ENCODE measurements at places on chromosomes 2 and 18.

DNA sequence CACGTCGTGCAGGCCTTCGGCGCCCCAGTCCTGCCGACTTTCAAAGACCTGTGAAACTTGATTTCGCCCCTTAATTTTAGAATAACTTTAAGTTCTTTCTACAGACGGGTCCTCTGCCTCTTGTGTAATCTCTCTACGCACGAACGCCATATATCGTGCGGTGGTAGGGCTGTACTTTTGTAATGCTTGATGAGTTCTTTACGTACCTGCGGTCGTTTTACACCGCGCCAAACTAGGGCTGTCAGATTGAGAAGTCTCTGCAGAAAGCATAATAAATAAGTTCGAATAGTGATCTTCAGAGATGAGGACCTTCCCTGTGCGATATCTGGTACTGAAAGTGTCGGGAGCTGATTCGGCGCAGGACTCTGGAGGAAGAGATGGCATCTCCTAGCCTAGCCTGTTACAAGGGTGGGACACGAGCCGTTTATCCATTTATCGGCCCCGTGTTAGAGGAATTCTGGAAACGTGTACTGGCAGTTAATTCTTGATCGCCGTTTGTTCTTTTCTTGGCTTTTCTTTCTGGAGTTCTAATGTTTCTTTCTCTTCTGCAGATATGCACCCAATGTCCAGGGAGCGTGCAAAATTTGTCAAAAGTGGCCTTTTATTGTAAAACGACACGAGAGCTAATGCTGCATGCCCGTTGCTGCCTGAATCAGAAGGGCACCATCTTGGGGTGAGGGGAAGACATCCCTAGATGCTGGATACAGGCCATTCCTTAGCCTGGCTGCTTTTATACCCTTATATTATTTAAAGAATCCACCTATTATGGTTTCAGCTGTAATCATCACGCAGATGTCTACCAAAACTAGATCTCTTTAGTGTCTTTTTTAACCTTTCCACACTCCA is 781 bp upstream of the SLC5A6 start:
- DNase-seq: peak; percentile 19

DNA sequence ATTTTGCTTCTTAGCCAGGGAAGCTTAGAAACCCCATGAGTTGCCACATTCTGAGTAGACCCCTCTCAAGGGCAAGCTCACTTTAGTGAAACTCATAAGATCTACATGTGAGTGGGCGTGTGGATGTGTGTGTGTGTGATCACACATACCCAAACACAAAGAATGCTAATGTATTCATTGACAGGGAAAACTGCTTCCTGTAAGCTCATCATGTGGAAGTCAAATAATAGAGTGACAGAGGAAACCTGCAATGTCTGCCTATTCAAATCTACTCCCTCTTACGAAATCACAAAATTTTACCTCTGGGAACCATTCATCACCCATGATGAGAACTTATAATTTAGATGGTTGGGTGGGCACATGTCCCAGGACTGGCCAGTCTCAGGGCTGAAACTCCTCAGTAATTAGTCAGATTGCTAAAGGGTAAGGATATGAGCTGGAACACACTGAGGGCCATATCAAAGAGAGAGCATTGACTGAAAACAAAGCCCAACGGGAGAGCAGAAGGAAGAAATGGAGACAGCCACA is 94.5 kb upstream of the CCDC150 start:
- DNase-seq: no peak

DNA sequence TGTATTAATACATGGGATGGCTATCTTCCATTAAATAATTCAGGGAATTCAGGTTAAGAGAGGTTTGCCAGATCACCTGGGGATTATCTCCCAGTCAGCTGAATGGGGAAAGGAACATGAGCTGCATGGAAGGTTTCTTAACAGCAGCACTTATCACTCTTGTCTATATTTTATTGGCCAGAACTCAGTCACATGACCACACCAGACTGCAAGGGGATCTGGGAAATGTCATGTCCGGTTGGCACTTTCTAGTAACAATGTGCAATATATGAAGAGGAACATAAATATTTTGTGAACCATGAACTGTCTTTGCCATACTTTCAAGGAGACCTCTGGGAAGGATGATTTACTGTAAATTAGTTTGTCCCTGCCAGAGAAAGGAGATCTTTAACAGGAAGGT is 599.1 kb downstream of the SLC4A3 start:
- DNase-seq: no peak

GRCh38 chr2:134218414-134218813 is 35.5 kb upstream of the MGAT5 start:
- no peak for DNase-seq

DNA sequence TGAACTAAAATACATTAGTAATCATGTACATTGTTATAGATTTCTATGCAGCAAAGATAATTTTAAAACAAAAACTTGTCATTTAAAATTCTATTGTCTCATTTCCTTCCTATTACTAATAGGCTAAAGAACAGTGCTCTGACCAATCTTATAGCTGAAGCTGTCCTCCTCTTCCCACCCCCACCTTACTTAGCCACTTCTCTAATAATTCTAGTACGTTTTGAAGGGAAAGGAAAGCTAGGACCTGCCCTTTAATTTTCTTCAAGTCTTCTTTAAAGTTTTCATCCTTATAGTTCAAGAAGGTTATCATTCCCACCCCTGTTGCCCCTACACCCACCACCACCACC is 121.6 kb downstream of the RBMS1 start:
- DNase-seq: no peak

- no peak for DNase-seq
Observed at GRCh38 chr2:38649176-38649728, 16.7 kb upstream of the GALM start.

- no peak for DNase-seq
Observed at GRCh38 chr2:20669562-20670314, 2.8 kb downstream of the GDF7 start.

GRCh38 chr2:16654833-16655444 is 10.7 kb downstream of the CYRIA start:
- DNase-seq: no peak

DNA sequence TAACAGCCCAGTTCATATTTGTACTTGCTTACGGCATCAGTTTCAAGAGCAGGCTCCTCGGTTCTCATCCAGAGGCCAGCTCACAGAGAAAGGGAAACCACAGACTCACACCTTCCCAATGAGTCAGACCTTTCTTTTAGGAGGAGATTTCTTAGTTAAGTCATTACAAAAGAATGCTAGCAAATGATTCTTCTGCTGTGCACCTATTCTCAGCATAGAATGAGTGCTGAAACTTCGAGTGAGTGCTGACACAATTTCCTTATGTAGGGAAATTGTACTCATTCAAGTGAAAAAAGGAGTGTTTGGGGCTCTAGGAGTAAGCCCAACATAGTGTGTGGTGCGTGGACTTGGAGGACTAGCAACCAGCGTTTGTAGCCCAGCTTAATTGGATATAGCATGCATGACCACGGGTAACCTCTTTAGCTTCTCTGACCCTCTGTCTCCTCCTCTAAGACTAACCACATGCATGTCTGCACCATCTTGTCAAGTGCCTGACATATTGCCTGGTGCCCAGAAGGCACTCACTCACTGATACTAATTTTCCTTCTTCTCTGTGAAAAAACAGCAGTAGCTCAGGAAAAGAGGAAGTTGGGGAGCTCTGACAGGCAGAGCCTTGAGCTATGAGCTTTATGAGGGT is 87.0 kb downstream of the ALPK2 start:
- DNase-seq: no peak

- DNase-seq: no peak
Observed at GRCh38 chr18:3525870-3526420, 76.0 kb downstream of the TGIF1 start.
